ENCODE measurements at places on chromosomes 2 and 18. TPM values are rescaled to one million over a fixed set of nuclear protein-coding genes. Genes with fewer than 3 reads are reported as not detected.
A peak's percentile ranks its signal among the peaks of the same experiment; 100 is the strongest.

Gene SLC14A1
- 26.0 TPM for total RNA-seq

Gene ATG16L1
- 30.0 TPM for total RNA-seq

Gene HOXD13
- not detected for total RNA-seq

Gene GKN1
- not detected for total RNA-seq

DNA sequence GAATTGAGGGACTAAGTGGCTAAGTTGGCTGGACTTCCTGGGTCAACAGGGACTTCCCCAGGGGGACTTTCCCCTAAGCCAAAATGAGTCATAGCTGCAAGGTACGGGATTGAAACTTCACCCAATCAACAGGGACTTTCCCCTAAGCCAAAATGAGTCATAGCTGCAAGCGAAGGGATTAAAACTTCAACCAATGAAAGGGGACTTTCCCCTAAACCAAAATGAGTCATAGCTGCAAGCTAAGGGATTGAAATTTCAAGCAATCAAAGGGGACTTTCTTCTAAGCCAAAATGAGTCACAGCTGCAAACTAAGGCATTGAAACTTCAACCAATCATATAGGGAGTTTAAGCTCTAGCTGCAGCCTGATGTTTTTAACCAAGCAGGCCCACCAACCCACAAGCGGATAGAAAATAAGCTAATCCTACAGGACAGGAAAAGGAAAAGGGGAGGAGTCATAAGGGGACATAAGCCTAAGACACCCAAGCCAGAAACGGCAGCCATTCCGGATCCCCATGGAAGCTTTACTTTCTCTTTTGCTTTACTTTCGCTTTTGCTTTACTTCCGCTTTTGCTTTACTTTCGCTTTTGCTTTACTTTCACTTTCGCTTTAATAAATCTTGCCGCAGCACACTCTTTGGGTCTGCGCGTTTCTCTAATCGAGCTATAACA lies 1375.4 kb upstream of the CELF4 start:
- H3K4me3 ChIP-seq = no peak overlapping the region
- H3K36me3 ChIP-seq = no peaks in the 10 kb centered on the region
- no peaks in the 10 kb centered on the region for H3K4me1 ChIP-seq
- no peaks in the 10 kb centered on the region for H3K27me3 ChIP-seq

DNA sequence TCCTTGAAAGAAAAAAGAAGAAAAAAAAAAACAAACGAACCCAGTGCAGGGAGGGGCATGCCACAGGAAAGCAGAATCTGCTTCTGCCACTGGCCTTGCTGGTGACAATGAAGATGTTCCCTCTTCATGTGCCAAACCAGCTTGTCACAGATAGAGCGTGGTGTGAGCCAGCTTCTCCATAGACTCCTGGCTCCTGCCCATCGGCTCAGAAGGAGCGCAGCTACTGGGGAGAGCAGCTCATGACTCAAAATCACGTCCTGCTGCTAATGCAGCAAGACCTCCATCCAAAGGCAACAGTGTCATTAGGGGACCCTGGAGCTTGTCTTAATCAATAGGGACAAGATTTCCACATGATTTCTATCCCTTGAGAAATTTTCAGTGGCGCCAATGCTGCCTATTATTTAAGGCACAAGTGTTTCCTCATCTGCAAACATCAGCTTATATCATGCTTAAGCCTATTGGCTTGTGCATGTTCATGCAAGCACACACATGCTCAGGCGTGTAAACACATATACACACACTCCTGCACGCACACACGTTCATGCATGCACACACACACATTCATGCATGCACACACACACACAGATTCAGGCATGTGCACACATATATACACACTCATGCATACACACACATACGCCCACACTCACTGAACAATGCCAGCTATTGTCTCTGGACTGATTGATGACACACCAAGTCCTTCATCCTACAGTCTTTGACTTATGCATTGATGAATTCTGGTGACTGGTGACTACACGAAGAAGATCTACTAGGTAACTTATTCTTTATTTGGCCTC lies 682.0 kb upstream of the ID2 start:
- no peak overlapping the region for H3K4me3 ChIP-seq
- no peaks in the 10 kb centered on the region for H3K36me3 ChIP-seq
- no peaks in the 10 kb centered on the region for H3K27me3 ChIP-seq
- DNase-seq = no peak

Gene CPLX4
- not detected for total RNA-seq

DNA sequence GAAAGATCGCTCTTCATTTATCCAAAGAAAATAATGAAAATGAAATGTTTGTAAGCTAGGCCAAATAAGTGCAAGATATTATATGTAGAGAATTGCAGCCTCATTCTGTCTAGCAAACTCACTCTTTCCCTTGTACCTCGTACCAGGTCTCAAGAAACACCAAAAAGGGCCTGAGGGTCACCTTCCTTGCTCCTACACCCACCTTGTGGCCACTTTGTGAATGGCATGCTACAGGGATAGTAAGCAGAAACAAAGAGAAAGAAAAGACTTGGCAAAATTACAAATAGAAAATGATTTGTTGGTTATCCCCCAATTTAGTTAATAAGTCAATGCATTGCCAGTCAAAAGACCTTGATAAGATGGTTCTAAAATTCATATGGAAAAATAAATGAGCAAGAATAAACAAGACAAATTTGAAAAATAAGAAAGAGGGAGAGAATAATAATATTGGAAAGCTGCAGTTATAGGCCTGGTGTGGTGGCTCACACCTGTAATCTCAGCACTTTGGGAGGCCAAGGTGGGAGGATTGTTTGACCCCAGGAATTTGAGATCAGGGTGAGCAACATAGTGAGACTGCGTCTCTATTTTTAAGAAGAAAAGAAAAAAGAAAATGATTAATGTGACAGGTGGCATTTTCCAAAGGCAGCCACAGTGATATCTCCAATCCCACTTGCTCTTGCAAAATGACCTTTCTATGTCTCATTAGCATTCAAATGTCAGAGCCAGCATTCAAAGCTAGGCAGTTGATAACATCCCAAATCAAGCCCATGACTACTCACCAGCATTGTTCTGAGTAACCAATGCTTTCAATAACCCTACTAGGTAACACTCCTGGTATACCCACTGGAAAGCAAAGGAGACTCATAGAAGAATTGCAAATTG lies 38.8 kb upstream of the BMP10 start:
- no peaks in the 10 kb centered on the region for H3K4me1 ChIP-seq
- H3K4me3 ChIP-seq = no peak overlapping the region
- no peaks in the 10 kb centered on the region for H3K36me3 ChIP-seq
- peak; percentile 76 for DNase-seq
- H3K27me3 ChIP-seq = no peaks in the 10 kb centered on the region
- H3K27ac ChIP-seq = no peak overlapping the region

GRCh38 chr18:61856678-61857077 lies 36.1 kb downstream of the RNF152 start:
- no peak overlapping the region for H3K4me3 ChIP-seq
- no peaks in the 10 kb centered on the region for H3K36me3 ChIP-seq

Gene VWA3B
- total RNA-seq = not detected

Measured in uterus (tissue), 4 donors.